Subcutaneous preadipocyte (primary cell): ENCODE measurements at places on chromosomes 7 and 10. TPM values are rescaled to one million over a fixed set of nuclear protein-coding genes. Genes with fewer than 3 reads are reported as not detected.

Gene HOXA5
- total RNA-seq, result 6.5 and 9.9 TPM in 2 replicates

Gene GSDME
- total RNA-seq, result 12.1 and 12.9 TPM in 2 replicates

Gene FAM204A
- 37.1 and 43.0 TPM in 2 replicates for total RNA-seq

Gene DPP6
- not detected in 2 replicates for total RNA-seq

Gene TAS2R5
- 0.59 and 1.5 TPM in 2 replicates for total RNA-seq

Gene GDF10
- total RNA-seq, result under 0.01 TPM in 1 of 2 replicates, not detected in the other

Gene GRB10
- total RNA-seq, result 35.4 and 37.8 TPM in 2 replicates

Gene OPN4
- not detected in 2 replicates for total RNA-seq

Gene ABCB4
- under 0.01 and 0.39 TPM in 2 replicates for total RNA-seq

Gene PLEKHS1
- total RNA-seq, result not detected in 2 replicates

Gene RADIL
- 2.7 and 2.9 TPM in 2 replicates for total RNA-seq

Gene LRRD1
- under 0.01 and 0.20 TPM in 2 replicates for total RNA-seq

Gene SPDYE6
- total RNA-seq, result not detected in 2 replicates

Gene SPDYE8
- not detected in 2 replicates for total RNA-seq

Gene FLNC
- total RNA-seq, result 99.9 and 102 TPM in 2 replicates

Gene CALCR
- not detected in 2 replicates for total RNA-seq
